Astrocyte (in vitro differentiated cells and primary cell): ENCODE measurements at places on chromosomes 1 and 21. TPM values are rescaled to one million over a fixed set of nuclear protein-coding genes. Genes with fewer than 3 reads are reported as not detected.

DNA sequence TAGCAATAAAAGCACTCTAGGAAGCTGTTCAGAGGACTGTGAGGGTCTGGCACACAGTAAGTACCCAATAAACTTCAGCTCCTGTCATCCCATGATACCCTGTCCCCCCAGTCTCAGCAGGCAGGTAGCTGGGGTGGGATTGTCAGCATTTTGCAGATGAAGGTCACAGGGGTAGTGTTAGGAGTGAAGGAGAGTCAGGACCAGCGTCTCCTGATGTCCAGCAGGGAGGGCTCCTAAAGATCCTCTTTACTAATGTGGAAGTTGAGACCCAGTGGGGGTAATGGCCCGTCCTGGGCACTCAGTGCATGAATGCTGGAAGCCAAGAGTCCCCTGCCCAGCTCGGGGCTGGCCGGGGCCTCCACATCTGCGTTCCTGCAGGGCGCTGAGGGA lies 31.3 kb upstream of the EDN2 start:
- no peak overlapping the region for H3K27ac ChIP-seq
- H3K27me3 ChIP-seq = no peaks in the 10 kb centered on the region
- H3K4me1 ChIP-seq = peaks cover 7% of the 10 kb centered on the region
- H3K36me3 ChIP-seq = peaks cover 3% of the 10 kb centered on the region
- no peak for DNase-seq

The SARS1 gene
- total RNA-seq = 350 and 355 TPM in 2 replicates

- no peaks in the 10 kb centered on the region for H3K4me1 ChIP-seq
- H3K4me3 ChIP-seq = no peak overlapping the region
Measured at GRCh38 chr1:4397196-4397595, 257.2 kb upstream of the AJAP1 start.

The S100PBP gene
- 39.9 and 40.3 TPM in 2 replicates for total RNA-seq

The CLK2 gene
- 31.7 and 36.1 TPM in 2 replicates for total RNA-seq

DNA sequence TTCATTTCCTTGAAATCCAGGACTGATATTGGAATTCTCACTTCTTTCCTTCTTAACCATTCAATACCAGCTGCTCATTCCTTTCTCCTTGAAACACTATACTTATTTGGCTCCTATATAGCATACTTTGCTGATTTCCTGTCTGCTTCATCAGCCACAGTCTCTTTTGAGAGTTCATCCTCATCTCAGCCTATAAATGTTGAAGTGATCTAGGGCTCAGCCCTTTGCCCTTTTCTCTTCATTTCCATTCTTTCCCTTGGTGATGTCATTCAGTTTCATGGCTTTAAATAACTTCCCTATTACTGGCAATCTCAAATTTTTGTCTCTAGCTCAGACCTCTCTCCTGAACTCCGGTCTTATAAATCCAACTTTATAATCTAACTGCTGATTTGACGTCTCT lies 24.1 kb upstream of the RABGAP1L start:
- H3K4me3 ChIP-seq = no peak overlapping the region
- no peaks in the 10 kb centered on the region for H3K27me3 ChIP-seq
- no peaks in the 10 kb centered on the region for H3K36me3 ChIP-seq
- no peak for DNase-seq
- no peak overlapping the region for H3K27ac ChIP-seq

The CA6 gene
- not detected in 2 replicates for total RNA-seq

GRCh38 chr1:90149101-90149500 lies 154.2 kb downstream of the ZNF326 start:
- no peak for DNase-seq
- H3K4me1 ChIP-seq = no peaks in the 10 kb centered on the region
- H3K27ac ChIP-seq = no peak overlapping the region
- no peak overlapping the region for H3K4me3 ChIP-seq
- no peaks in the 10 kb centered on the region for H3K27me3 ChIP-seq

DNA sequence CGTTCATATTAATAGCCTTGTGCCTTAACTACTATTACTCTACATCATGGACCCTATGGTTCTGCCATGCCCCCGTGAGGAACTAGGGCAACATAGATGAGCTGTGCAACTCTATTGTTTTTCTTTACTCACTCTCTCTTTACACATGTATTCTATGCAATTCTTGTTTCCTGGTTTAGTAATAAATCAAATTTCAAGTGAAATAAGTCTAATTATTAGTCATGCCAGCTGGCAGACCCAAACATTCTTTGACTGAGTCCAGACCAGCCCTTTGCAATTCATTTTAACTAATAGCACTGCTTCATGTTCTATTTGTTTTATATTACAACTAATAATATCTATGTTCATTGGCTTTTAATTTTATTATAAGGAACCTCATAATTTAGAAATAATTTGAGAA lies 789.3 kb upstream of the ADAMTS5 start:
- no peaks in the 10 kb centered on the region for H3K36me3 ChIP-seq
- no peaks in the 10 kb centered on the region for H3K4me1 ChIP-seq
- H3K4me3 ChIP-seq = no peak overlapping the region
- H3K27ac ChIP-seq = no peak overlapping the region
- no peaks in the 10 kb centered on the region for H3K27me3 ChIP-seq
